Subcutaneous adipose tissue (tissue), 4 donors: ENCODE measurements at places on chromosomes 3 and 15. TPM values are rescaled to one million over a fixed set of nuclear protein-coding genes. Genes with fewer than 3 reads are reported as not detected.

The SLITRK3 gene
- not detected for total RNA-seq

The SH3GL3 gene
- total RNA-seq = not detected

The GOLGA8T gene
- not detected for total RNA-seq

The RLBP1 gene
- total RNA-seq = not detected

The PLA2G4D gene
- total RNA-seq = not detected

The KBTBD13 gene
- total RNA-seq = not detected

The NIT2 gene
- 45.8 TPM for total RNA-seq

The PTPRG gene
- total RNA-seq = 115 TPM

The SENP8 gene
- 2.2 TPM for total RNA-seq

The CHRNA5 gene
- total RNA-seq = 0.44 TPM

The FGD5 gene
- total RNA-seq = 62.9 TPM

The CCDC13 gene
- 6.6 TPM for total RNA-seq

The LYSMD2 gene
- 9.2 TPM for total RNA-seq

The RIOX2 gene
- 32.8 TPM for total RNA-seq

The GOLGA6A gene
- total RNA-seq = not detected
